ENCODE measurements at places on chromosomes 3 and 15.

DNA sequence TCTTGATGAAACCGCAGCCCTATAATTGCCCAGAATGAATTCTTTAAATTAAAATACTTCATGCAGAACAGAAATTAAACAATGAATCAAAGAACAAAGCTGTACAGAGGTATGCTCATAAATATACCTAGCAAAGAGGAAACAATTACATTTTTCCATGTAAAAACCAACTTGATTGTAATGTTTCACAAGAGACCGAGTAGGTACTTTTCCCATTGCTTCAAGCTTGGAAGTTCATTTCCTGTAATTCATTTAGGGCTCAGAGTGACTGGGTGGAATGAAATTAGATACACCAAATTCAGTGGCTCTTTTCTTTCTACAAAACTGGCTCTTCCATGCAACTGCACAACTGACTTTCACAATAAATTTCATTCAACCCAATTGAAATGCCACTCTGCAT is 51.4 kb downstream of the FHIT start:
- no peak for DNase-seq

- no peak for DNase-seq
Measured at GRCh38 chr15:69830430-69830829, 267.3 kb downstream of the TLE3 start.

GRCh38 chr3:55242921-55243320 is 244.2 kb downstream of the WNT5A start:
- DNase-seq, result no peak

DNA sequence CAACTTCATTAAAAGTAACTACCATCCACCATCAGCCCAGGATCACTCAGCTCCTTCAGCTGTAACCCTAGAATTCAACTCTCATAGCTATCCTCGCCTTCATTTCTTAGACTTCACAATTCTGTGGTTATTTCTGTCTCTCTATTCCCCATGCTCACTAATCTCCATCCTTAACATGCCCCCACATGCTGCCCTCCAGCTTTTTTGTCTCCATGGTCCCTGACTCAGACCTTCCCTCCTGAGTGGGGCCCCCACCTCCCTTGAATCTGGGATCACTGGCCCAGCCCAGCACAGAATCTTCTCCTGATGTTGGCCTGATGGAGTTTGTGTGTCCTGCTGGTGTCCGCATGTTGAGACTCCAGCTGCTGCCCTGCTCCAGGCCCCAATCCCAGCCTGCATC is 41.7 kb downstream of the CHST14 start:
- DNase-seq, result no peak

- DNase-seq, result no peak
Measured at GRCh38 chr15:39411102-39411989, 169.5 kb upstream of the THBS1 start.

- peak; percentile 13 for DNase-seq
Measured at GRCh38 chr3:67593761-67594234, 60.6 kb downstream of the SUCLG2 start.

GRCh38 chr3:126389794-126390146 is 4.9 kb upstream of the CFAP100 start:
- DNase-seq, result no peak

- DNase-seq, result no peak
Measured at GRCh38 chr3:191737742-191738141, 276.8 kb downstream of the PYDC2 start.

DNA sequence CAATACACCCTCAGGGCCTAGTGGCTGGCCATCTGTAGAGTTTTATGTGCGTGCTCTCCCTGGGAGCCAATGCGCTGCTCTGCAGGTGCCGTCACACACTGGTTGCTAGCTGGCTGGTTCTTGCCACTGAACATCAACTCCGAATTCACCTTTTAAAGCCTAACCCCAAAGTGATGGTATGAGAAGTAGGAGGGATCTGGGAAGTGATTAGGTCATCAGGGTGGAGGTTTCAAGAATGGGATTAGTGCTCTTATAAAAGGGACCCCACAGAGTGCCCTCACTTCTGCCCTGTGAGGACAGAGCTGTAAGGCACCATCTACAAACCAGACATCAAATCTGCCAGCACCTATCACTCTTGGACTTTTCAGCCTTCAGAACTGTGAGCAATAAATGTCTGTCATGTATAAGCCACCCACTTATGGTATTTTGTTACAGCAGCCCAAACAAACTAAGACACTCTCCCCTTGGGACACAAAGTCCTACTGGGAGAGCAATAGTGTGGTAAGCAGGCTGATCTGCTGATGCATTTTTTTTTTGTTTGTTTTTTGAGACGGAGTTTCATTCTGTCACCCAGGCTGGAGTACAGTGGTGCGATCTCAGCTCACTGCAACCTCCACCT is 20.3 kb downstream of the RGMA start:
- no peak for DNase-seq

DNA sequence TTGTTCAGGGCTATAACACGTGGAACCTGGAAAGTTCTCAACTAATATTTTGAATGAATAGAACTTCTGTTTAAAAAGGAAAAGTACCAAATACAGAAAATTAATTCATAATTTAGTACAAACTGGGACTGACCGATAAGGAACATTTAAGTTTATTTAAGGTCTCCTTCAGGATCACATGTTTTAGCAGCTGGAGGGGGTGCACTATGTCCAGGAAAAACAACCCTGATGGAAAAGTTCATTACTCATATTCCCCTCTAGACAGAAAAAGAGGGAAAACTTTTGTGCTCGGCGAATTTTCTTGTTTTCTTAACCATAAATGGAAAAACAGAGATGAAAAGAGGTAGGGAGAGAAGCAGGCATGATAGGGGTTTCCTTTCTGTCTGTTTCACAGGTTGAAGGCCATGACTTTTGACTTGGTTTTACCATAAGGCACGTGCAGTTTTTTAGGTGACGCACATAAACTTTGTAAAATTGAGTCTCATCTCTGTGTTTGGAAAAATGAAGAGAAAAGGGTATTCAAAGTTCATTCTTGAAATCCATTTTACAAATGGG is 26.5 kb downstream of the FRMD4B start:
- DNase-seq, result no peak

GRCh38 chr3:59632760-59633573 is 583.1 kb upstream of the CFAP20DC start:
- DNase-seq, result no peak

DNA sequence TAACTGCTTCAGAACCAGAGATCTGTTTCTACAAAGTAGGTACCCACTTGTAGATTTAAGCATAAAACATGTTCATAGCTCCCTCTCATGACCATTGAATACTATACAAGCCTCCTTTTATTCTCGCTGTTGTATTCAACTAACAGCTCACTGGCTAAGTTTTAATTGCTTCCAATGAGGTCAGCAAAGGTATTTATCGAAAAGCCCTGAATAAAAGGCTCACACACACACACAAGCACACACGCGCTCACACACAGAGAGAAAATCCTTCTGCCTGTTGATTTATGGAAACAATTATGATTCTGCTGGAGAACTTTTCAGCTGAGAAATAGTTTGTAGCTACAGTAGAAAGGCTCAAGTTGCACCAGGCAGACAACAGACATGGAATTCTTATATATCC is at the start of gene FGF7:
TSS of gene FGF7 (plus strand) at position 222 of the 400 bp plus-strand sequence. CDS start 1,056 bp downstream, outside the sequence.
- no peak for DNase-seq

DNA sequence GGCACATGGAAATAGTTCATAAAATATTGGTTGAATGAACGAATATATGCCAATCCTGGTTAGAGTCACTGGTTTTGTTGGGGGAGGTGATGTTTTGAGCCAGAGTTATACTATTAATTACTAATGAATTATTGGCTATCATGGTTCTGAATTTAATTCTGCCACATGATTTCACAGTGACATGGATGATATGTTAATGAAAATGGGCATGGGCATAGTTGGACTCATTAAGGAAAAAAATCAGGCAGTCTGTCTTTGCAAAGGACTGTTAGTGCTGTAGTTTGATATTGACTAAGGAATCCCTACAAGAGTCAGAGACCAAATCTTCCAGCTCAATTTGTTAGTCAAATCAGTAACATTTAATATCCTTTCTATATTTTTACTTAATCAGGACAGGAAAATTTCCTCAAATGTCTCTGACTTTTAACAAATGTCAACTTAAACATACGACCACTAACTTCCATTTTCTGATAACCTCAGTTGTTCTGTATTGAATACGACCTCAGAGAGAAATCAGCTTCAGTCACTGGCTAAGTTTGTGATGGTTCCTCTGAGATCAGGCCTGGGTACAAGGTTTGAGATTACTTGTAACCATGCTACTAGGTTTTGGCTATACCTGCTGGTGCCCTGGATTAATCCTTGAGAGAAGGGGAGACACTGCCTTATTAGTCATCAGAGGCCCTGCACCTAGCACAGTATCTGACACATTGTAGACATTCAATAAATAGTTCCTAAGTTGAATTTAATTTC is 13.3 kb downstream of the NFKBIZ start:
- no peak for DNase-seq

GRCh38 chr15:55256281-55257011 is 33.2 kb downstream of the RAB27A start:
- no peak for DNase-seq

GRCh38 chr3:184380185-184380626 is 352 bp downstream of the CHRD start:
- peak; percentile 32 for DNase-seq

GRCh38 chr3:119810018-119810435 is 28.1 kb downstream of the NR1I2 start:
- peak; percentile 50 for DNase-seq

- no peak for DNase-seq
Measured at GRCh38 chr15:87758794-87759418, 497.6 kb downstream of the NTRK3 start.

- DNase-seq, result no peak
Measured at GRCh38 chr3:28994161-28994905, 286.5 kb upstream of the RBMS3 start.

DNA sequence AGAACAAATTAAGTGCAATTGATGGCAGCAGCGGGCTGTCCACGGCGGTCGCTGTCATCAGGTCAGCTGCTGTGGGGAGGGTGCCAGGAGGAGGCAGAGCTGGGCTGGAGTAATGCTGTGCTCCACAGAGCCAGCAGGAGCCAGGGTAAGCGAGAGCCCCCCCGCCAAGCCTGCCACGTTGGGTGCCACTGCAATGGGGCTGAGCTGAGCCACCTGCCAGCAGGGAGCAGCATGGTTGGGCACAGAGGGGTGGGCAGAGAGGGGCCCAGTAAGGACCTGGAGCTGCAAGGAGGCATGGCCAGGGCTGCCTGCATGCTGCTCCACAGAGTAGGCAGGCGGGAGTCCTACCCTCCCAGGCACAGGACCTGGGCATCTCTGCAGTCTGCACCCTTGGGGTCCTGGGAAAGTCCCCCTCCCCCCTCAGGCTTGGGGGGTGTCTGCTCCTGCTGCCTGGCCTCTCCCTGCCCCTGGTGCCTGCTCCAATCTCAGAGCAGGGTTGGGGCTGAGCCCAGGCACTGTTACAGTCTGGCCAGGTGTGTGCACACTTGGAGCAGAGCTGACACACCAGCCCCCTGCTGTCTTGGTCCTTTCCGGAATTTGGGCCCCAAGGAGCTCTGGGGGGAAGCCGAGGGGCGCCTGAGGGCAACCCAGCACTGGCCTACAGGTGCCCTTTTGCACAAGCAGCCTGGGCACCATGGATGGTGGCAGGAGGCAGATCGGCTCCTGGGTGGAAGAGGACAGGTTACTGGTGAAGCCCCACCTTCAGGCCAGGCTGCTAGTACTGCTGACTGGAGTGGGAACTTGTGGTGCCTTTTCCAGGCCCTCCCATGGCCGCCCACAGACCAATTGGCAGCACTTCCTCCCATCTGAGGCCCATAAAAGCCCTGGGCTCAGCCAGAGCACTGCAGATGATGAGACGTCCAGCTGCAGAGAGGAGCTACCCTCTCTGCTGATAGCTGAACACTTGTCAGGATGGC is 8.5 kb upstream of the PIAS1 start:
- no peak for DNase-seq

DNA sequence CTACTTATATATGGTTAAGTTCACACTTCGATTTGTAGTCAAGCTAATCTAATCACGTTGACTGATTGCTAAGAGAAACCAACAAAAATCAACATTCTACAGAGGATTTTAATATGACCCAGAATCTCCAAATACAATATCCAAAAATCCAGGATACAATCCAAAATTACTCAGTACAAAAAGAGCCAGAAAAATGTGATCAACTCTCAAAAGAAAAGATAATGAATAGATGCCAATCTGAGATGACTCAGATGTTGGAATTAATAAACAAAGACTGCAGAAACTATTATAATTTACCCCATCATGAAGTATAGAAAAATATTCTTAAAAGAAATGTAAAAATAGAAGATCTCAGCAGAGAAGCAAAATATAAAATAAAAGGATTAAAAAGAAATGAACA is 22.3 kb downstream of the HACL1 start:
- no peak for DNase-seq

GRCh38 chr3:24199300-24199699 is 254.2 kb downstream of the NR1D2 start:
- DNase-seq, result no peak

GRCh38 chr15:29270169-29270955 is 740 bp upstream of the NSMCE3 start:
- DNase-seq, result peak; percentile 65

DNA sequence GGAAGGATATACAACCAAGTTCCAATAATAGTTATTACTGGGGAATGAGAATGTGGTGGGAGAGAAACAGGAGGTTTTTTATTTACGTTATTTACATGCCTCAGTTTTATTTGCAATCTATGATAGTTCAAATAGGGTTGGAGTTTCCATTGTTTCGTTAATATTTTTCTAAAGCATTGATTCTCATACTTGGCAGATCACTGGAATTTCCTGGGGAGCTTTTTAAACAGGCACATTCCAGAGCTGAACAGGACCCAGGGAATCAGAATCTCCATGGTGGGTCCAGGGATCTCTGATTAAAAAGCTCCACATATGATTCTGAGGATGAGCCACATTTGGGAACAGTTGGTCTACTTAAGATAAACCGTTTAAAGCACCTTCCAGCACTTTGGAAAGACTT is 123.9 kb downstream of the IL20RB start:
- no peak for DNase-seq

GRCh38 chr15:71239592-71240364 is 124.5 kb downstream of the THSD4 start:
- no peak for DNase-seq

DNA sequence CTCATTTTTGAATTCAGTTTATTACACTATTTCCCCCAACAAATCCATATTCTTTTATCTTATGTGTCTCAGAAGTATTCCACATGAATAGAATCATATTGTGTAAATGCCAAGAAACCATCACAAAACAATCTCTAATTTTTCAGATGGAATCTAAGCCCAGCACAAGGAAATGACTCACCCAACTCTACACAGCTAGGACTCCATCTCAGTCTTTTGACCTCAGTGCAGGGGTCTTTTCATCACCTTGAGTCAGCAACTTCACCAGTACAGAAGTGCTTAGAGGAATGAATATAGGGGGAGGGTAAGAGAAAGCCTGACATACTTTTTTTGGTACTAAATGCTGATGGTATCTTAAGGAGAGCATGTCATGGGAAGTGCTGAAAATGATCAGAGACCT is 169.3 kb upstream of the LRRN1 start:
- DNase-seq, result no peak

DNA sequence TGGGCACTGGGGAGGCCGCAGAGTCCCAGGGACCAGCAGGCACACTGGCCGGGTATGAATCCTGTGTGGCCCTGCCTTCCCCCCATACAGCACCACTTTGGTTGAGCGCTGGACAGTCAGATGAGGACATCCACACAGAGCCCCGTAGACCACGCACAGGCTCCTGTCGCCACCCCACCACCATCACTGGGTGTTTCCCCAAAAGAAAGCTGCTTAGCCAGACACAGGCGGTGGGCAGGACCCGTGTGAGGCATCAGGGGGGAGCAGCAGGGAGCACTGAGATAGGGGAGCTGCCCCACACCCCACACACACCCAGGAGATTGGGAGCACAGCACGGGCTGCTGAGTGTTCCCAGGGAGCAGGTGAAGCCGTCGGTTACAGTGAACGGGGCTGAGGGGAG is 42.4 kb upstream of the SLC41A3 start:
- DNase-seq, result no peak

Measured in CD4-positive, alpha-beta T cell treated with Interleukin-12 subunit alpha and Interleukin-12 subunit beta, for 1 hour (primary cell).